Endothelial cell (in vitro differentiated cells): ENCODE measurements at places on chromosomes 2 and 18. TPM values are rescaled to one million over a fixed set of nuclear protein-coding genes. Genes with fewer than 3 reads are reported as not detected.

RGPD8 gene
- total RNA-seq, result 11.8 TPM

PIK3C3 gene
- 62.8 TPM for total RNA-seq

PDE1A gene
- total RNA-seq, result 21.6 TPM

- H3K27me3 ChIP-seq, result no peaks in the 10 kb centered on the region
- H3K36me3 ChIP-seq, result peaks cover 10% of the 10 kb centered on the region
- H3K4me3 ChIP-seq, result no peak overlapping the region
- H3K4me1 ChIP-seq, result peaks cover 14% of the 10 kb centered on the region
- peak; percentile 32 for DNase-seq
- no peak overlapping the region for H3K27ac ChIP-seq
Observed at GRCh38 chr2:20015482-20016083, 3.1 kb upstream of the MATN3 start.

DNA sequence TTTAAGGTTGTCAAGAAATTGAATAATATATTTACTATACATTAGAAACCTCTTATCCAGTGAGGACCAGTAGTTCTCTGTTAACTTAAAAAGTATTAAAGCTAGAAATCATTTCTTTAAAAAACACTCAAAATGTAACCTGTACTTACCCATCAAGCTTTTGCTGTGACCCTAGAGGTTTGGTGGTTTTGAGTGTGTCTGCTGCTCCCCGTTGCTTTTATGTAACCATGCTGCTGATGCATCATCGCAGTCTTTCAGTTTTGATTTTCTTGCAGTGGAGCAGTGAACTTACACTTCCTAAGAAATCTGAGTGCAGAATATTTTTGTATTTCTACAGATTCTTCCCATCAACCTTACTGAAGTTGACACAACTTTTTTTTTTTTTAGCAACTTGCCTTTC lies 34.2 kb downstream of the MRPS9 start:
- H3K36me3 ChIP-seq, result no peaks in the 10 kb centered on the region
- no peaks in the 10 kb centered on the region for H3K4me1 ChIP-seq
- H3K27ac ChIP-seq, result no peak overlapping the region
- DNase-seq, result no peak
- H3K27me3 ChIP-seq, result no peaks in the 10 kb centered on the region
- H3K4me3 ChIP-seq, result no peak overlapping the region

C2orf72 gene
- total RNA-seq, result 5.4 TPM

CCDC74B gene
- total RNA-seq, result 20.4 TPM

DNA sequence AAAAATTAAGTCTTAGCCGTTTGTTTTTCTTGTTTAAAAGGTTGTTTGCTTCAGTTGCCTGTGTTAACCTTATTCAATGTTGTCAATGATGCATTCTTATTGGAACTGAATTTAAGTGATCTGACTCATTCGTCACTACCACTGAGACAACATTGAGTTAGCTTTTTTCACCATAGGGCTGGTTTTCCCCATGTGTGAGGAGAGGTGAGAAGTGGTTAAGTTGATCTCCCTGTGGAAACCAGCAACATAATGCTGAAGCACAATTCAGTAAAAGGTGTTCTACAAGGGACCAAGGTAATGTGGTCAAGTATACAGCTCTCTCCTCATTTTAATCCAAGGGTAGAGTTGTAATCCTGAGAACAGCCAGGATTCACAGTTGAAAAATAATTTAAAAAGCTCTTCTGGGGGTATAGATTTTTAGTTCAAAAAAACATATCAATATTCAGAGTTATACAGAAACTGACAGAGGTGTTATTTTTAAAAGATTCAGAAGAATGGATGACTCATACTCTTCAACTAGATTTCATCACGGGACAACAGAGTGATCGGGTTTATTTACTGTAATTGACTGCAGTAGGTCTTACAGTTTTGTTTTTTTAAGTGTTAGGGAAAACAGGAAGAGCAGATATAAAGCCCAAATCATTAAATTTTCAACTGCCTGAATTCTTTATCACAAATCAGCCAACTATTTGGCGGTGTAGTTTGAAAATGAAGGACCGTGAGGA lies 12.6 kb downstream of the NOP58 start:
- no peaks in the 10 kb centered on the region for H3K4me1 ChIP-seq
- no peak overlapping the region for H3K4me3 ChIP-seq
- no peak for DNase-seq
- peaks cover 9% of the 10 kb centered on the region for H3K36me3 ChIP-seq
- H3K27ac ChIP-seq, result peak overlapping the region; percentile 10
- no peaks in the 10 kb centered on the region for H3K27me3 ChIP-seq

KATNAL2 gene
- total RNA-seq, result 7.9 TPM

GRCh38 chr2:188787658-188788240 lies 186.4 kb upstream of the COL3A1 start:
- H3K27me3 ChIP-seq, result peaks cover 2% of the 10 kb centered on the region
- no peaks in the 10 kb centered on the region for H3K4me1 ChIP-seq
- H3K4me3 ChIP-seq, result no peak overlapping the region

- peak overlapping the region; percentile 96 for H3K4me3 ChIP-seq
- no peak for DNase-seq
- peak overlapping the region; percentile 90 for H3K27ac ChIP-seq
- H3K4me1 ChIP-seq, result peaks cover 7% of the 10 kb centered on the region
Observed at GRCh38 chr18:159037-159652, 788 bp downstream of the USP14 start.

- no peak for DNase-seq
- no peaks in the 10 kb centered on the region for H3K36me3 ChIP-seq
- no peaks in the 10 kb centered on the region for H3K4me1 ChIP-seq
- peaks cover 6% of the 10 kb centered on the region for H3K27me3 ChIP-seq
- no peak overlapping the region for H3K27ac ChIP-seq
Observed at GRCh38 chr18:79765491-79766245, 32.1 kb upstream of the KCNG2 start.

RAB17 gene
- total RNA-seq, result 1.5 TPM

GRCh38 chr2:44833171-44834069 lies 108.1 kb upstream of the SIX3 start:
- no peaks in the 10 kb centered on the region for H3K4me1 ChIP-seq
- H3K36me3 ChIP-seq, result no peaks in the 10 kb centered on the region
- no peak overlapping the region for H3K4me3 ChIP-seq
- H3K27me3 ChIP-seq, result peaks cover 6% of the 10 kb centered on the region
- no peak overlapping the region for H3K27ac ChIP-seq

SEMA4F gene
- 9.4 TPM for total RNA-seq
